Bronchial smooth muscle cell (primary cell): ENCODE measurements at places on chromosomes 5 and 9. TPM values are rescaled to one million over a fixed set of nuclear protein-coding genes. Genes with fewer than 3 reads are reported as not detected.

Gene ANGPTL2
- total RNA-seq: 55.8 and 75.3 TPM in 2 replicates

Gene GARIN3
- total RNA-seq: not detected in 2 replicates

Gene DIPK1B
- total RNA-seq: 0.69 and 1.1 TPM in 2 replicates

Gene BNC2
- 28.8 and 42.7 TPM in 2 replicates for total RNA-seq

Gene PCDHGB5
- 33.0 and 33.1 TPM in 2 replicates for total RNA-seq

Gene SLC28A3
- 0.09 and 0.16 TPM in 2 replicates for total RNA-seq

Gene FOXD4L6
- under 0.01 TPM in 1 of 2 replicates, not detected in the other for total RNA-seq

Gene LRRC19
- total RNA-seq: not detected in 2 replicates

Gene MOB3B
- 0.09 and 0.16 TPM in 2 replicates for total RNA-seq
